ENCODE measurements at places on chromosomes 3 and 15.

- no peak for DNase-seq
These were observed 18.4 kb downstream of the RBP1 start for GRCh38 chr3:139521144-139521543.

GRCh38 chr15:73560501-73561117 is 72.6 kb downstream of the NPTN start:
- DNase-seq: no peak

GRCh38 chr15:65245096-65245856 is 34.0 kb upstream of the CILP start:
- peak; percentile 78 for DNase-seq

- DNase-seq: no peak
These were observed 81.2 kb downstream of the FBXL22 start for GRCh38 chr15:63678393-63678792.

DNA sequence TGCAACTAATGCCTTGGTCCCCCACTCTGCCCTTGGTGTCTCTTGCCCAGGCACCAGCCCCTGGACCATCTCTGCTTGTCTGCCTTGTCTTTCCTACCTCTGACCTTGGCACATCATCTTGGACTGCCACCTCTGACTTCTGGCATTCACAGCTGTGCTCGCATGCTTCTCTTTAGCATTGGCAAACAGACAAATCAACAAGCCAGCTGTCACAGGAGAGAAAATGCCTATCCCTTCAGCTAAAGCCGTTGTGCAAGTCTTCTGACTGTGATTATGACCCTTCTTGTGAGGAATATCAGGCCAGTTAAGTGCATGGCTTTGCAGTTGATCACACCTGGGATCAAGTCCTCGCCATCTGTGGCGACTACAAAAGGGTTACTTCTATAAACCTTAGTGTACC is 84.6 kb downstream of the PRICKLE2 start:
- no peak for DNase-seq

DNA sequence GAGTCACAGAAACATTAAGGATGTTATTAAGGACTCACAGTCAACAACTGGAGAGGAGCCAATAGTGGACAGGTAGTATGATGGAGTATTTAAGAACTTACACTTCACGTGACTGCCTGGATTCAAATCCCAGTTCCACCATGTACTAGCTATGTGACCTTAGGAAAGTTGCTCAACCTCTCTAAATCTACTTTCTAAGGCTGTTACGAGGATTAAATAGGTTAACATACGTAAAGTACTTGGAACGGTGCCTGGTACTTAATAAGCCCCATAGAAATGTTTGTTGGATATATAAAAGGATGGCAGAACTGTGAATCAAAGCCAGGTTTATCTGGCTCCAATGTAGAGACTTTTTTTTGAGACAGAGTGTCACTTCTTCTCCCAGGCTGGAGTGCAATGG is 24.4 kb downstream of the THRB start:
- no peak for DNase-seq

DNA sequence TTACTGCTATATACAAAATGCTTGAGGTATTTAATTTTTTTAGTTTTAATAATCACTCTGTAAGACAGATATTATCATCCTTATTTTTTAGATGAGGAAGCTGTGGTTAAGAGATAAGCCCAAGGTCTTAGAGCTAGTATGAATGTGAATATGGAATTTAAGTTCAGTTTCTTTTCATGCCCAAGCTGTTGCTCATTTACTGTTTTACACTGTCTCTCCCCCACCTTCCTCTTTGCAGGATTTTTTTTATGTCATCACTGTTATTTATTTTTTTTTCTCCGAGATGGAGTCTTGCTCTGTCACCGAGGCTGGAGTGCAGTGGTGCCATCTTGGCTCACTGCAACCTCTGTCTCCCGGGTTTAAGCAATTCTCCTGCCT is 22.5 kb downstream of the MAP2K5 start:
- no peak for DNase-seq

DNA sequence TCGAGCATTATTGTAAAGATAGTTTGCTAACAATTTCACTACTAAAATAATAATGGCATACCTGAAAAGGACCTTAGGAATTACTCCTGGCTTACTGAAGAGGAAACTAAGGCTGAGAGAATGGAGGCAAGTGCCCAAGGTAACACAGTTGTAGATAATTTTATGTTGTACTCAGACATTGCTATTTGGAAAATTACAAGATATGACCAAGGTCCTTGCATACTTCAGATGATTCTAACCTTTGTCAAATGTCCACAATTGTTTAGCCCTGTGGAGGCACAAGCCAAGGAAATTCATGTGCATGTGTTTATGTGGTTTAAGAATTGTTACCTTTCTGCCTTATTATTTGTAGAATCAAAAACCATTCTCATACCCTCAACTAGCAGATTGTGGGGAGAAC is 105.7 kb downstream of the TUSC7 start:
- DNase-seq: no peak

- DNase-seq: no peak
These were observed 42.9 kb downstream of the DCUN1D1 start for GRCh38 chr3:182937293-182938051.

GRCh38 chr3:116474032-116474780 is 28.9 kb upstream of the LSAMP start:
- DNase-seq: no peak

DNA sequence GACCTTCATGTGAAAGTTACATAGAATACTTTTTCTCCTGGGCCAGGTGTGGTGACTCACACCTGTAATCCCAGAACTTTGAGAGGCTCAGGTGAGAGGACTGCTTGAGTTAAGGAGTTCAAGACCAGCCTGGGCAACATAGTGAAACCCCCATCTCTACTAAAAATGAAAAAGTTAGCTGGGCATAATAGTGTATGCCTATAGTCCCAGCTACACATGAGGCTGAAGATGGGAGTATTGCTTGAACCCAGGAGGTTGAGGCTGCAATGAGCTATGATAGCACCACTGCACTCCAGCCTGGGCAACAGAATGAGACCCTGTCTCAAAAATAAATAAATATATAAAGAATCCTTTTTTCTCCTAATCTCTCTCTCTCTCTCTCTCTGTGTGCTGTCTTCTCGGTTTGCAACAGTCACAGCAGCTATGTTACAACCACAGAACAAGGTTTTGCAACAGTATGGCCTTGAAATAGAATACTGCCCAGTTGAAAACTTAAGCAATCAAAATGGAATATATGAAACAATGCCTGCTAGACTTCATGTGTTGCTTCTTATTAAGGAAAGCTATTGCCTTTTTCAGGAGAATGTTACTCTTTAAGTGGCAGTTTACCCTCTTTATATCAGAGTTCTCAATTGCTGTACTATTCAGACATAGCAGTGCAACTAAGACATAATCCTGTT is 12.3 kb upstream of the DENND4A start:
- DNase-seq: no peak

DNA sequence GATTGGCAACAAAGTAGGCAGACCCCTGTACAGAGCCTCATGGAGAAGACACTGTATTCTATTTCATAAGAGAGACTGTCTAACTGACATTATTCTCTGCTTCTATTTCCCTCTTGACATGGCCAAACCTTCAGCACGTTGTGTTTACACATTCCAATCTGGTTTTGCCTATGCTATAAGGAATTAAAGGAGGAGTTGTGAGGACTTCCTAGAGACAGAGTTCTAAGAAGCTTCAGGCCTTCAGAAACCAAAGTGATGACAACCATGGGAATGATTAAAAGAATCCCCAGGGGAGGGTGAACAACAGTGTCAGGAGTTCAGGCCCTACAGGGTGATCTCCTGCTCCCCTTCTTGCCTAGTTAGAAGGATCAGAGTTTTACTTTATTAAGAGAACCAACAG is 44.9 kb upstream of the CAPN7 start:
- no peak for DNase-seq

DNA sequence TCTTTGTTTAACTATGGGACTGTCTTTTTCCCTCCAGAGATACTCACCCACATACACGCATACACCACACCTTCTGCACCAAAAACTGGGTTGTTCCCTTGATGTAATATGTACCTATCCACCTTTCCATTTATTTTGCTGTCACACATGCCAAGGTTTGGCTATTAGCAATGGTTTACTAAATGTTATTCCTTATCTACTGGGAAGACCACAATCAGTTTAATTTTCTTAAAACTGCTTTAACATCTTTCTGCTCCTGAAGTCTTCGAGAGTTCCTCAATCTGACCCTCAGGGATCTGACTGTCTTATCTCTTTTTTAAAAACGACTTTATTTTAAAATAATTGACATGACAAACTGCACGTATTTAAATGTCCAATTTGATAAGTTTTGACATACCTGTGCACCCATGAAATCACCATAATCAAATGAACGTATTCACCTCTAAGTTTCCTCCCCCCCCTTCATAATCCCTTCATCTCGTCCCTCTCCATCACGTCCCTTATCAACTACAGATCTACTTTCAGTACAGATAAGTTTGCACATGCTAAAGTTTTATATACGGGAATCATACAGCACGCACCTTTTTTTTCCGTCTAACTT is 805 bp upstream of the TRPM7 start:
- DNase-seq: no peak

GRCh38 chr3:172104471-172105072 is 65.2 kb downstream of the FNDC3B start:
- no peak for DNase-seq

GRCh38 chr15:40694688-40695468 is at the start of gene RAD51:
TSS of gene RAD51 (plus strand) at chr15:40695174. CDS start at chr15:40698759, 3,585 bp downstream.
- peak; percentile 98 for DNase-seq

GRCh38 chr3:12797892-12798558 is 1.5 kb downstream of the CAND2 start:
- DNase-seq: no peak
